Memory B cell (primary cell): ENCODE measurements at places on chromosomes 16 and 17.

DNA sequence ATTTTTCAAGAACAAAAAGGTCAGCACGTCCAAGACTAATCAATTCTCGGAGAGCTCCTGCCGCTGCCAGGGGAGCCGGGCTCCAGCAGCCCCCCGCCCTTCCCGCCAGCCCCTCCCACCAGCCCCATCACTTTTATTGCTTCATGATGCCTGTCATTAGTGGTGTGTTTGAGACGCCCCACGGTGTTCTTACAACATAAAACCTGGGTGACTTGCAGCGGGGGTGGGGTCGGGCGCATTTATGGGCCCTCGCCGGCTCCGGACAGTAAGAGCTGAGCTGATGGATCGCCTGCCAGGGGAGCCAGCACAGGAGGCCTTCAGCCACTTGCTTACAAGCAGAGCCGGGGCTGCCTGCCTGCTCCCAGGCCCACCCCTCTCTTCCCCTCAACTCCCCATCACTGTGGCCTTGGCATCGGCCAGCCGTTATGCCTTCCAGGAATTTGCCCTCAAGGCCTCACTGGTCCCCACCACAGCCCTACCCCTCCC is 82.9 kb upstream of the CBX4 start:
- DNase-seq: no peak

GRCh38 chr17:47213540-47213939 is 4.4 kb downstream of the MYL4 start:
- DNase-seq: no peak

DNA sequence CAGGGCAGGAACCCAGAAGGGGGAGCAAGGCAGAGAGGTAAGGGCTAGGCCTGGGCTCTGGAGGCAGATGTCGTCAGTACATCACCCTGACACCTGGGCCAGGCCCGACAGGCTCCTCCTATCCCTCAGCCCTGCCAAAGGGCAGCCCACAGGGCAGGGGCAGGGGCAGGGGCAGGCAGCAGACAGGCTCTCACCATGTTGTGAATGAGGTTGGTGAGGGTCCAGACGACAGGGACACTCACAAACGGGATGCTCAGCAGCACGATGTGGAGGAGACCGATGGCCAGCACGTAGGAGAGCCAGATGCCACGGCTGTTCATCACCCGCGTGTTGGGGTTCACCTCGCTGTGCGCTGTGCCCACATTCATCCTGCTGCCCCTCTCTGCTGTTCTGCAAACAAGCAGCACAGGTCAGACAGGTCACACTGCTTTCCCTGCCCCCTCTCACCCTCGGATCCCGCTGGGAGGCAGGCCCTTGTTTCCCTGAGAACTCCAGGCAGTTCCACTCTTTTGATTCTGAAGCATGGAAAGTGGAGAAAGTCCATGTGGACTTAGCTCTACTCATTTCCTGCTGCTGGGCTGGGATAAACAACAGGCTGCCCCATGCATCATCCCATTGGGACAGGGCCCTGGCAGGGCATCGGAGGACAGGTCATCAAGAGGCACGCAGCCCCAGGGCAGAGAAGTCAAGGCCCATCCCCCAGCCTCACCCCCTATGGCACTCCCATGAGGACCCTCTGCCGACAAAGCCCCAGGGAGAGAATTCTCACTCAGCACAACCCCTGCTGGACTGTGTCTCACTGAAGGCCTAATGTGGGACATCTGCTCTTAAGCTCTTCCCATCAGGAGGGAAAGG is 3.3 kb downstream of the ORMDL3 start:
- DNase-seq: no peak

DNA sequence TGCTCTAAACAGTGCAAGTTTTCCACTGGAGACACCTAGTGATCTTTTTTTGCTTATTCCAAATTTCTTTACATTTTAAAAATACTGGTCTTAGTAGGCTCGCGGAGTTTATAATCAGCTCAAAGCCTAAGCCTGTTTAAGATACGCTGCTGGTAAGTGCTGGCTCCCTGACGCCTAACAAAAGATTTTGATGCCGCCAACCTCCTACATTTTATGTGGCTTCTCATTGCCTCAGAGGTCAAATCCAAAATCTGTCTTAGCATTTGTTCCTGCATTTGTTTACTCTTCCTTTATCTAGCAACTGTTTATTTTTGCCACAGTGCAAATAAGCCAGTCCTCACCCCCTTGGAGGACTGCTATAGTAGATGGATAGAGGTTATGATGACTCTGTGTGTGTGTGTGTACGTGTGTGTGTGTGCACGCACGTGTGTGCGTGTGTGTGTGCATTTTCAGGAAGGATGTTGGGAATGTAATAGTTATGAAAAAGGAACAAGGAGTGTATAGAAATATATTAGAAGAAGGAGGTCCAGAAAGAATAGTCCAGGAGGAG is 24.8 kb downstream of the HS3ST3B1 start:
- no peak for DNase-seq

DNA sequence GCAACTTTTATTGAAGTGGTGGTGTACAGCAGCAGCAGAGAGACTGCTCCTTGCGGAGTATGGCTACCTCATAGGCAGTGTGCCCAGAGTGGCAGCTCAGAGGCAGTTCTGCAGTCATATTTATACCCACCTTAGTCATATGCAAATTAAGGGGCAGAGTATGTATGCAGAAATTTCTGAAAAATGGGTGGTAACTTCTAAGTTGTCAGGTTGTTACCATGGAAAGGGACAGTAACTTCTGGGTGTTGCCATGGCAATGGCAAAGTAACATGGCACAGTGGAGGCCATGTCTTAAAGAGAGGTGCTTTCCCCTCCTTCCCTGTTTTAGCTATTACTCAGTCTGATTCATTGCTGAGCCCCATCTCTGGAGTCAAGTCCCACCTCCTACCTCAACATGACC is 53.4 kb downstream of the MEOX1 start:
- no peak for DNase-seq

GRCh38 chr17:39781031-39781860 is 43.5 kb downstream of the GRB7 start:
- no peak for DNase-seq

- DNase-seq: no peak
Measured at GRCh38 chr17:80599546-80600305, 55.1 kb downstream of the RPTOR start.

- DNase-seq: no peak
Measured at GRCh38 chr17:66679631-66680517, 155.0 kb upstream of the CACNG5 start.

- DNase-seq: no peak
Measured at GRCh38 chr17:68305142-68305541, 13.8 kb downstream of the ARSG start.

DNA sequence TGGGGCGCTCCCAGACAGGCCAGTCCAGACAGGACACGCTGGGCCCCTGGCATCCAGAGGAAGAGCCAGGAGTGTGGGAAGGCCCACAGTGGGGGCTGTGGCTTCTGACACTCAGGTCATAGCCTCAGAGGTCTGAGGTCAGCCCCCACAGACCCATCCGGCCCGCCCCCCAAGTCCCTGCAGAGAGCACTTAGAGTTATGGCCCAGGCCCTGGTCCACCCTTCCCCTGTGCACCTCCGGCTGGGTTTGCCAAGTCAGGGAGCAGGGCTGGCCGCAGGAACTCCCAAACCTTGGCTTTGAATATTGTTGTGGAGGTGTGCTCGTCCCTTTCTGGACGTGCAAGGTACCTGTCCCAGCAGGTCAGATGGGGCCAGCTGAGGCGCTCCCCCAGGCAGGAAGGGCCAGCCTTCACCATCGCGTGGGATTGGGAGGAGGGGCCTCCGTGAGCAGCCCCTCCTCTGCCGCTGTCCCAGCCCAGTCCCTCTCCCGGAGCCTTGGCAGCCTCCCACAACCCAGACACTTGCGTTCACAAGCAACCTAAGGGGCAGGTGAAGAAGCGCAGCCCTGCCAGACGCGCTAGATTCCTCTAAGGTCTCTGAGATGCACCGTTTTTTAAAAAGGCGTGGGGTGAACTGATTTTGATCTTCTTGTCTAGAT is 74.6 kb downstream of the SOCS1 start:
- DNase-seq: no peak

DNA sequence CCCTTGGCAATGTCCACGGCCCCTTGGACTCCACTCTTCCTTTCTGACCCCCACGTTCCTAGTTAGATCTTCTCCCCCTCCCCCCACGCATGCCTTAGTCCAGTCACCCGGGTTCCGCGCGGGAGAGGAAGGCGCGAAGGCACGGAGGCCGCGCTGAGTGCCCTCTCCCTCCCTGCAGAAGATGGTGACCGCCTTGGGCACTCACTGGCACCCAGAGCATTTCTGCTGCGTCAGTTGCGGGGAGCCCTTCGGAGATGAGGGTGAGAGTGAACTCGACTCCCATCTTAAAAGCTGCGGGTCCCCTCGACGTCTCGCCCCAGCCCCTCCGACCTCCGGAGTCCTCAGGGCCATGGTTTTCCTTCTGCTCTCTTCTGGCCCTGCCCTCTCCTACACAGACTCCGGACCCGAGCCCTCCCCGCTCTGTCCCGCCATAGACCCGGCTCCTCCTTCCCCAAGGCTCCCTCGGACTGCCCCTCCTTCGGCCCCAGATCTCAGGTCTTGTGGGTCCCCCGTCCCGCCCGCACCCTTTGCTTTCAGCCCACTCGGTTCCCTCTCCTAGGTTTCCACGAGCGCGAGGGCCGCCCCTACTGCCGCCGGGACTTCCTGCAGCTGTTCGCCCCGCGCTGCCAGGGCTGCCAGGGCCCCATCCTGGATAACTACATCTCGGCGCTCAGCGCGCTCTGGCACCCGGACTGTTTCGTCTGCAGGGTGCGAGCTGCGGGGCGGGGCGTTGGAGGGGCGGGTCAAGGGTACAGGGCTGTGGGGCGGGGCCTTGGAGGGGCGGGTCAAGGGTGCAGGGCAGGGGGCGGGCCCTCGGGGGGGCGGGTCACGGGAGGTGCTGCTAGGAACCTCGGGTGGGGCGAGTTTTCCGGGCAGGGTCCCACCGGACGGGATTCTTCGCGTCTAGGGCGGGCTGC is 4.6 kb downstream of the TGFB1I1 start:
- DNase-seq: peak; percentile 55

- no peak for DNase-seq
Measured at GRCh38 chr17:82235056-82235774, 6.4 kb downstream of the SLC16A3 start.

- DNase-seq: no peak
Measured at GRCh38 chr17:55448681-55449080, 27.0 kb upstream of the MMD start.

- DNase-seq: no peak
Measured at GRCh38 chr16:31568577-31569359, 41.1 kb downstream of the AHSP start.

- DNase-seq: no peak
Measured at GRCh38 chr17:61605692-61606091, 14.7 kb upstream of the NACA2 start.

GRCh38 chr17:45018514-45018847 is 33.0 kb downstream of the DCAKD start:
- no peak for DNase-seq

GRCh38 chr16:55033225-55034156 is 102.8 kb downstream of the IRX5 start:
- DNase-seq: no peak

- no peak for DNase-seq
Measured at GRCh38 chr17:50531428-50532025, 1.0 kb upstream of the EPN3 start.

DNA sequence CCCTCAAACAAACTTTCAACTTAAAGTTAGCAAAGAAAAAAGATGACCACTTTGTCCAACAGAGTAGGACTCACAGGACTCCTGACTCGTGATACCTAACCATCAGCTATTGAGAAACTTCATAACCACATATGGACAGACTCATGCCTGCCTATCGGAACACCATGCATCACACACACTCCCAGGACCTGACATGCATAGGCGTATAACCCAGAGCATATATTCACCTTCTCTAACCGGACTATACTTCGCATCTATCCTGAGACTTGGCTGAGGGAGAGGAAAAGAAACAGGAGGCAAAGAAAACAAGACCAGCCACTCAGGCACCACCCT is 2.2 kb downstream of the PIP4K2B start:
- DNase-seq: no peak

- no peak for DNase-seq
Measured at GRCh38 chr16:85557971-85558657, 55.0 kb upstream of the GSE1 start.

DNA sequence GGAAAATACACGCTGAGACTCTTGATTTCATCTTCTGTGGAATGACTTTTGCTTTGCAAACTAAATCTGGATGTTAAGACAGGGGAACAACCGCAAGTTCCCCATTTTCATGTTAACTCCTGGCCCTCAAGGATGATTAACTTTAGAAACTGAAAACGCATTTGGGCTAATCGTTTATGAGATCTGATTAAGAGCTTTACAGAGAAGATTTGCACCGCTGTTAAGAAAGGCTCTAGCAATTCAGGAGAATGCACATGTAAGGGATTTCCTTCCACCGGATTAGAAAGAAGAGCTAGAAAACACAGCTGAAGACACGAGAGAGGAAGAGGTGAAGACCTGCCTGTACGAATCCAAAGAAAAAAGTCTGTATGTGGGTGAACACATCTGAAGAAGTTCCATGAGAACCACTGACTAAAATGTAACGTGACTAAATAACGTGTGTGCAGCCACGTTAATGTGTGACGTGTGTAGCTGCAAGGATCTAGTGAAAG is 106.4 kb downstream of the YPEL2 start:
- no peak for DNase-seq

- no peak for DNase-seq
Measured at GRCh38 chr17:59723607-59724006, 16.2 kb downstream of the VMP1 start.

DNA sequence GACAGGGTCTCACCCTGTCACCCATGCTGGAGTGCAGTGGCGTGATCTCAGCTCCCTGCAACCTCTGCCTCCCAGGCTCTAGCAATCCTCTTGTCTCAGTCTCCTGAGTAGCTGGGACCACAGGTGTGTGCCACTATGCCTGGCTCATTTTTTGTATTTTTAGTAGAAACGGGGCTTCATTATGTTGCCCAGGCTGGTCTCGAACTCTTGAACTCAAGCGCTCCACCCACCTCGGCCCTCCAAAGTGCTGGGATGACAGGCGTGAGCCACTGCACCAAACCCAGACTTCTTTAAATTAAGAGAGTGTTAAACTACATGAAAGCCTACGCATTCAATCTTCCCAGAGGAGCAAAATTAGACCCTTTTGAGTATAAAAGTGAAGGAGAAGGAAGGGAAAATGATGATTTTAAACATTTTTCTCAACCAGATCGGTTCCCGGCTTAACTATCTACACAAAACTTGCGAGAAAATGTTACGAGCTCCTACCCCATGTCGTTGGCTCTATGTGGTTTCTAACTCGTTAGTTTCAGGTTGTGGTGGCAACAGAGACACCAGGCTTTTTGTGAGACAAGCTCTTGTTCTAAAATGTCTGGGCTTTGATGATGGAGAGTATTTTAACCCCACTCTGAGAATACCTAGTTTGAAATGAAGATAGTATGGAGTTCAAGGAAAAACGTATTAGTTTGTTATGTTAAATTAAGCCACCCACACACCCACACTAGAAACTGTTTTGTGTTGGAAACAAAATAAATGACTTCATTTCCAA is 26.3 kb downstream of the STAT5B start:
- no peak for DNase-seq
